Cerebellar nuclear complex (tissue), 1 donor: ENCODE measurements at places on chromosomes 7 and 10.

DNA sequence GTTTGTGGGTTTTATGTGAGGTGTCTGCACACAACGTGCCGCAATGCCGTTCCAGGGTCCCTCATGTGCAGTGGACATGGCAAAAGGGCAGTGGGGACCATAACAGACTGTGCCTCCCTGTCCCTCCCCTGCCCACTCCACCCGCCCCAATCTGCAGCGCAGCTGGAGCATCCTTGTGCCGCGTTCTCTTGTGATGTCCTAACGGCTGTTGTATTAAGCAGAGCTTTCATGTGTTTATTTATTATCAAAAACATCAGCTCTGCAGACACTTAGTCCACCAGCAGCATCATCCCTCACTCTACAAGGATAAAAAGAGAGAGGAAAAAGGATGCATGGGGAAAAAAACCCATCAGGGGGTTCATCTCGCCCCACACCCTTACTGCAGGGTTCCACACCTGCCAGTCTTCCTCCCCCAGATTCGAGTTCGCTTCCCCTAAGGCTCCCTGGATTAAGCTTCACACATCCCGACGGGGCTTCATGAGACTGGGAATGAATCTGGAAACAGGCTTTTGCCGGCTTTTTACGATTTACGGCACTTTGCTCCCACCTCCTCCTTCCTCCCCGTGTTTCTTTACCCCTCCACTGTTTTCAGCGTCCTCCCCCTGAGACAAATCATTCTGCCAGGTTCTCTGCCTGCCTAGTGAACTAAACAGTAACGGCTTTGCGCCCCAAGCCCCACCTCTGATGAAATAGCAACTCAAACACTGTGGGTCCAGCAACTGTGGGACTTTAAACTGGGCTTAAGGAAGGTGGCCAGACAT is 301.4 kb downstream of the CAMK1D start:
- no peak for DNase-seq

DNA sequence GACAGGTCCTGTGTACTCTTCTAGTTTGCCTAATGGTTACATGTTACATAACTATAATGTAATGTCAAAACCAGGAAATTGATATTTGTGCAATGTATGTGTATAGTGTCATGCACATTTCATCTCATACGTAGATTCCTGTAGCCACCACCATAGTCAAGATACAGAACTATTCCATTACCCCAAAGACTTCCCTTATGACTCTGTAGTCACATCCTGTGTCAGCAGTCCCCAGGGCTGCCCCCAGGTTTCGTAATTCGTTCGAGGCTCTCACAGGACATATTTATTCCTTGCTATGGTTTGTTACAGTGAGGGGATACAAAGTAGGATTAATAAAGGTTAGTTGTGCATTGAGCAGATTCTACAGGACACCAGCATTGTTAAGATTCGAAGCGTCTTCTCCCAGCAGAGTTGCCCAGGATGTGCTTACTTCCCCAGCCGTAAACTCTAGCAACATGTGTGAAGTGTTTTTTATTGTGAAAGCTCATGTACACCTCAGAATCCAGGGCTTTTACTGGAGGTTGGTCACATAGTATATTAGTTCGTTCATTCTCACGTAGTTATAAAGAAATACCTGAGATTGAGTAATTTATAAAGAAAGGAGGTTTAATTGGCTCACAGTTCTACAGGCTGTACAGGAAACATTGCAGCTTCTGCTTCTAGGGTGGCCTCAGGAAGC is 18.6 kb downstream of the RABGEF1 start:
- no peak for DNase-seq

DNA sequence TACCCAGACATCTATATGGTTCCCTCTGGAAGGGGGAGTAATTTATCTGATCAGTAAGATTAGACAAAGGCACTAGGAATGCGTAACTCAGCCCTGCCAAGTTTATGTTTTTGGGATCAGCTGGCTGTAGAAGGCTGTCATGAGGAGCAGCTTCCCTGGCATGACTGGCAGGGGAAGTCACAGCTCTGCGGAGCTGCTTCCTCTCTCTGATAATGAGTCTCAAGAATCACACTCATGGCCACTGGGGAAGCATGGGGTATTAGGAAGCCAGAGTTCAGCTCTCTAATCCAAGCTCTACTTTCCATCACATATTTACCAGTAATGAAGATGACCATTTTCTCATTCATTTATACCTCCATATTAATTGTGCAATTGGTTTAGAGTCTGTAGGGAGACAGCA is 758.9 kb downstream of the GRM8 start:
- DNase-seq: no peak

DNA sequence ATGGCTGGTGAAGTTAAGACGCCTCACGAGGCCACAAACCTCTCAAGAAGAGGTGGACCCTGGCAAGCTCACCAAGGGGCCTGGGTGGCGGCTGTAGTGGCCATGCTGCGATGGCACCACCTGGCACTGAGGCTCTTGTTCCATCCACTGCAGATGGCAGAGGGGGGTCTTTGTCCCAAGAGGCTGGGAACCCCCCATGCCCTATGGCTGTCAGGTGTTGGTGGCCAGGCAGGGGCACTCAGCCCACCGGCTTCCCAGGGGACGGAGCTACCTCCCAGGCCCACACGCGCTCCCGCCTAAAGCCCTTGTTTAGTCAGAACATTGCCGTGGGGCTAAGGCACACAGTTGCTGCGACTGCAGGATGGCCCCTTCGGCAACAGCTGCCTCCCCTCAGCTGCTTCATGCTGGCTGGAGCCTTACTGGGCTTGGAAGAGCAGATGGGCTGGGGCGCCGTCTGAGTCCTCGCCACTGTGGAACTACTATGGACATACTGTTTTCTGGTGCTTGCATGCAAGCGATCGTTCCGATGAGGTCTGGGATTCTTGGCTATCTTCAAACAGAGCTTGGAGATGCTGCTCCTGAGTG is 46.8 kb downstream of the DPYSL4 start:
- DNase-seq: no peak

DNA sequence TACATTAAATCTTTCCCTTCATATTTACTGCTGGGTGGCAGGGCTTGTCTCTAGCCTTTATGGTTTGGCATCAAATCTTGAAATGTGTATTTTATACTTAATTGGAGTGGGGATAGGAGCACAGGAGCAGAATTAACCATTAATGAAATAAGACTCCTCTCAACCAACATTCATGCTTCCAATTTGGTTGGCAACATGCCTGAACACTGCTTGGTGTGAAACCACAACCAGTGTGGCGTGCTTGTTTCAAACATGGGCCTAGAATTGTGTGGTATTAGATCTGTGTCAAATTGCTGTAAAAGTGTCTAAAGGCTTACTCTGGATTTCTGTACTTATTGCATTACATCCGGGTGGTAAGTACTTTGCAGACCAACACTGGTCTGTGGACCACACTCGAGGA is 25.1 kb upstream of the VPS41 start:
- no peak for DNase-seq
